ENCODE measurements at places on chromosomes 2 and 18.

DNA sequence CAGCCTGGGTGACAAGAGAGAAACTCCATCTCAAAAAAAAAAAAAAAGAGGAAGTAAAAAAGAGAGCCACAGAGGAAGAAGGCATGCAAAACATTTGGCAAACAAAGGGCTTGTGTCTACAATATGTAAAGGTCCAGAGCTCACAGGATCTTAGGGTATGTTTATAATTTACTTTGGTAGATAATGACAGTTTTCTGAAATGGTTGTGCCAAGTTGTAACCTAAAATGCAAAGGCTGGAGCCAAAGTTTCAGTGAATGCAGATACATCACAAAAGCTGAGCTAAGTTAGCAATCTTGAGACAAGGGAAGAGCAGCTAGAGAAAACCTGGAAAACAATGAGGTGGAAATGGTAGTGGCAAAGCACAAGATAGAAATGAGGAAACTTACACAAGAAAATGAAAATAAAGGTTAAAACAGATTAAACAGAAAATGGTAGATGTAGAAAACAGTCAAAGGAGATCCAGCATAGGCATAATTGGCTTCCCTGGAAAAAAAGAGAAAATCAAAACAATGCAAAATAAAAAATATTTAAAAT is 77.5 kb upstream of the HK2 start:
- no peak for DNase-seq

GRCh38 chr2:138137949-138138348 is 173.7 kb downstream of the HNMT start:
- no peak for DNase-seq

DNA sequence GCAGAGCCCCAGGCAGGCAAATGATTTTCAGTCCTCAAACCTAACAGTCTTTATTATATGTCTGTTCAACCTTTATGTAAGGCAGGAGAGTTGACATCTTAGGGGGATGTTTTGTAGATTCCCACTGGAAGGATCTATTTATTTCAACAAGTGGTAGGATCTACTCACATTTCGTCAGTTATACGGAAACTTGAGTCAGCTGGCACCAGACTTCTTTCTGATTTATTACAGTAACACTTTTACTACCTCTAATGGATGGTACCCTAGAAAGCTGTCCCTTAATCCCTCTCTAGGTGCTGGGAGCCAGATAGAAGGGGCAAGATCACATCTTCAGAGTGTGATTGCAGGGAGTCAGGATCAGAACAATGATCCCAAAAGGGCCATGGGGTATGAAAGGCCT is 2.1 kb upstream of the RPL31 start:
- DNase-seq = no peak

GRCh38 chr18:63040788-63041410 is 278.7 kb downstream of the BCL2 start:
- no peak for DNase-seq

DNA sequence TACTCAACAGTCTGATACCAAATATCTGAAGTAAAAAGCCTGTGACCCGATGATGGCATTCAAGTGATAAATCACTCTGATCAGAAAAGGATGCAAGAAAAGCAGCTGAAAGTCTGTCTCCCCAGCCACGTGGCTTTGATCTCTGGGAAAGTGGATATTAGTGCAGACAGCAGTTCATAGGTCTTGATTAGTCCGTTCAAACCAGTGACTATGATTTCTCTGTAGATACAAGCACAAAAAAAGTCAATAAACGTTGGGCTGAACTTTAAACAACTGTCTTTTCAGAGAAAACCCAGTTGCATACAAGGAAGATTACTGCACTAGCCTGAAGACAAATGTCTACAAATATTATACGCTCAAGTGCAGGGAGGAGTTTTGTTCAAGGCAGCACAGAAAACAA is 107.7 kb upstream of the CDC42EP3 start:
- no peak for DNase-seq

- DNase-seq = no peak
Measured at GRCh38 chr2:73917696-73918207, 8.9 kb upstream of the DGUOK start.

GRCh38 chr2:231800493-231801091 is 14.3 kb downstream of the COPS7B start:
- peak; percentile 65 for DNase-seq

All from stimulated activated effector memory CD8-positive, alpha-beta T cell treated with anti-CD3 and anti-CD28 coated beads, Interleukin-12 subunit alpha, Interleukin-12 subunit beta, amount 100 ng/mL, for 72 hours (primary cell).